ENCODE measurements at places on chromosomes 2 and 18.

DNA sequence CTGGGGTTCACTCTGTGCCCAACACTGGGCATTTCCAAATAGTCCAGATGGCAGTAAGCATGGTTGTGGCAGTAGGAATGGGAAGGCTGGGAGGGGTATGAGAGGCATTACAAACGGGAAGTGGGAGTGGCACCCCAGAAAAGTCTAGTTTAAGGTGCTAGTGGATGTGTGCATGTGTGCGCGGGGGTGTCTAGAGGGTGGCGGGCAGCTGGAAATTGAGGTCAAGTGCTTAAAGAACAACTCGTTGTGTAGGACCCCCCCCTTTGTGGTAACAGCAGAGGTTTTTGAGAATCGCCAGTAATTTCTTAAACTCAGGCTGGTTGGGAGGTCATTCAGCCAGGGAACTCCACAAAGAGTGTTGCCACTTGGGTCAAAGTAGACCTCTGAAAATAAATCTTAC, 69.9 kb downstream of the RHBDD1 start:
- DNase-seq = no peak

DNA sequence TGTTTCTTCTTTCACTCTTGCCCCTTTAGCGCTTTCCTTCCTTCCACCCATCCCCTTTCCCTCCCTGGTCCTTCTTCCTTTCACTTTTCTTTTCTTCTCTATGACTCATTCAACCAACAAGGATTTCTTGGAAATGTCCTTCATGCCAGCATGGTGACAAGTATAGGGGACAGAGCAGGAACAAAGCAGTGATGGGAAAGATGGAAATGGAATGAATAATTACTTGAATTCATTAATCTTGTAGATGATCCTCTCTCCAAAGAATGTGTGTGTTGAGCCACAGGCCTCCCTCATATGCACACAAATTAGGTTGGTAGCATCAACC, 1.5 kb downstream of the VAMP5 start:
- DNase-seq = no peak

GRCh38 chr2:82282111-82282882, 1977.7 kb upstream of the LRRTM1 start:
- DNase-seq = peak; percentile 62

- no peak for DNase-seq
These were observed 16.0 kb downstream of the PDCD1 start for GRCh38 chr2:241842620-241843211.

GRCh38 chr2:188705191-188705590, 269.0 kb upstream of the COL3A1 start:
- DNase-seq = no peak

GRCh38 chr2:45261746-45262145, 252.5 kb upstream of the SIX2 start:
- peak; percentile 44 for DNase-seq

- no peak for DNase-seq
These were observed 135.8 kb downstream of the HDAC4 start for GRCh38 chr2:239264838-239265651.

GRCh38 chr2:200652158-200652557, 66.3 kb downstream of the AOX1 start:
- no peak for DNase-seq

DNA sequence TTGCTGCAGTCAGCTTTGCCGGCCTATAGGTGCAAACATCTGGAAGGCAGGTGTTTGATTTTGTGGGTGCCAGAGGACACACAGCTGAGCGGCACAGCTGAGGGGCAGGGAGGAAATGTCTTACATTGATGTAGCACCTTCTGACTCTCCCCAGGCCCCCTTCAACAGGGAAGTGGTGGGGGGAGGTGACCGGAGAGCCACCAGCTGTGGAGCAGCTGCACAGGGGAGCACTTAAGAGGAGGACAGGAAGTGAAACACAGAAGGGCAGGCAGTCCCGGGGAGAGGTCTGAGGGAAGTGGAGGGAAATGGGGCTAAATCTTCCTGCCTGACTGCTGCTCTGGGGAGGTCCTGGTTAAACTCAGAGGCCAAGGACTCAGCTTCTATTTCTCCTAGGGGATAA, 409.1 kb downstream of the TNS1 start:
- DNase-seq = no peak

- no peak for DNase-seq
These were observed 47.0 kb downstream of the CHRNA1 start for GRCh38 chr2:174717273-174717672.

GRCh38 chr18:76475450-76476194, 19.4 kb downstream of the ZNF516 start:
- DNase-seq = no peak

DNA sequence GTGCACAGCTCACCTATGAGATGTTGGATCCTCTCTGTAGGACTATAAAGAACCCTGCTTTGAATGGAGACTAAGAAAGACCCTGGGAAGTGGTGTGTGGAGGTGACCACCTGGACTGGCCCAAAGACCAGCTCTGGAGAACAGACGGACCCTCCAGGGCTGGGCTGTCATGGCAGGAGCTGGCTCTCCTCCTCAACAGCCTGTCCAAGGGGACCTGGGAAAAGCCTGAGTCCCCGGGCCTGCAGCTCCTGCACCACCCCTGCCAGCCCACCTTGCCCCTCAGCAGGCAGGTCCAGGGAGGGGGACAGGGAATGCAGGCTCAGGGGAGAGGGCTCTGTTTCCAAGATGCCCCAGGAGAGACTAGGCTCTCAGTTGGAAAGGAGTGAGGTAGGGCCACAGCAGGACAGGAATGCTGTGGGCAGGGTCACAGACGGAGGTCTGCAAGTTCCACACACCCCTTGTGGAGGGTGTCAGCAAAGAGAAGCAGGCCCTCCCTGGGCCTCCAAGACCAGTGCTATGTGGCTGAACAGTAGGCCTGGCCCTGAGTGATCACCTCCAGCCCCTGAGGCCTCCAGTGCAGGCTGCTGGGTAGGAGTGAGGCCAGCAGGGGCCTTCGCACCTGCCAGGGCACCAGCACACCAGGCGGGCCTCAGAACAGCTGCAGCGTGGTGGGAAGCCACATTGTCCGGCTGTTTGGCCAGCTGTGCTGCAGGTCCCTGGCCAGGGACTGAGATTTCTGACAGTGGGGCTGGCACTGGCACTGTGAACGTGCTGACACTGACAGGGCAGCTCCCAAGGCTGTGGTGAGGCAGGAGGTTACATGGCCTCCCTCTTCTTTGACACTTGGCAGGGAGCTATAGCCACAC, 86.4 kb upstream of the OTOS start:
- DNase-seq = no peak

DNA sequence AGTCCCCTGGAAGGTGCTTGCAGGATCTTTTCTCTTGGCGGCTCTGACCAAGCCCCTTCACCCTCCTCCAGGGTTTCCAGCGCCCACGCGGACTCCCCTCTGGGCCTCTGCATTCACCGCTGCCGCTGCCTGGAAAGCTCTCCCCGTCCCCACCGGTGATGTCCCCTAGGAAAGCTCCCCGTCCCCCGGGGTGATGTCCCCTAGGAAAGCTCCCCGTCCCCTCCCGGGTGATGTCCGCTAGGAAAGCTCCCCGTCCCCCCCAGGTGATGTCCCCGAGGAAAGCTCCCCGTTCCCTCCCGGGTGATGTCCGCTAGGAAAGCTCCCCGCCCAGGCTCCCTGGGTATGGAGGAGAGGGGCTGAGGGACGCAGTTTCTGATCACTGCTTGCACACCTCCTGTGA, 27.9 kb downstream of the ZAP70 start:
- DNase-seq = no peak

DNA sequence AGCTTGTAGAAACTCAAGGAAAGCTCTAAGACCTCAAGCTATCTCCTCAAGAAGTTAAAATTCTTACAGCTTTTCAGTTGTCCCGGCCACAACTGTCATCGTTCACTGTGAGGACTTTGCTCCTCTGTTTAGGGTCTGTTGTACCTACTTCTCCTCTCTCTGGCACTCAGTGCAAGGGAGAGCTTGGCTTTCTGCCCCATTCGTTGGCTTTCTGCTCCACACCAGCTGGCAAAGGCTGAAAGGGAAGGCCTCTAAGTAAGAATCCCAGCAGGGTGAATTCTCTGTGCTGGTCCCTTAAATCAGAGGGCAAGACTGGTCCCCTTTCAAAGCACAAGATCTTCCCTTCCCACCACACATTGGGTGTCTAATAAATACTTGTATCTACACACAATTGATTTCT, 17.3 kb downstream of the ZBTB7C start:
- DNase-seq = no peak

GRCh38 chr2:85199698-85200097, 66.5 kb downstream of the TCF7L1 start:
- DNase-seq = no peak

DNA sequence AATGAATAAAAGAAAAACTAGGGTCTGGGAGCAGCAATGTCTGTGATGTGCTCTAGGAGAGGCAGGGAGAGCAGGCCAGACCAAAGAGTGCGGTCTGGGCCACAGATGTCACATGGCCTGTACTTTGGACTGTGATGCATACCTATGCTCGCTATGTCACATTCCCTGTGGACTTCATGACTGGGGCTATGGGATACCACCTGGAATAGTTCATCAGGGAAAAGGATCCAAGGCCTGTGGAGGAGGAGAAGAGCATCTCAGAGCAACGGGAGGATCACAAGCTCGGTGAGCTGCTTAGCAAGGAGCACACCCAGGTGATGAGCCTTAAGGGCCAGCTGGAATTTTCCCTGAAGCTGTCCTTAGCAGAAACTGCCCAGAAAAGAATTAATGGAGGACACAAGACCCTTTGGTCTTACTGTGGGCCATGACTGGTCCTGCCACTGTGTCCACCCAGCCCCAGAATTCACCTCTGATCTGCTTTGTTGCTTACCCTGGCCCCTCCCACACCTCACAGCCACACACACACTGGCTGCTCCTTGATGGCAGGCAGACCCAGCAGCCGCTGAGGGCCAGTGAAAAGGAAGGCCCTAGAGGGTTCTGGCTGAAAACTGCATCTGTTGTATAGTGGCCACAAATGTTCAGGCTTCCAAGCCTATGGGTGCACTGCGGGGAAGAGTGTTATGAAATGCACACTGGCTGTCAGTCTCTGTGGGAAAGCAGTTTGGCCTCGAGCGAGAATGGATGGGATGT, 25.3 kb upstream of the GCC2 start:
- DNase-seq = no peak

GRCh38 chr2:174177316-174177890, 70.9 kb downstream of the OLA1 start:
- no peak for DNase-seq

GRCh38 chr2:109131777-109132176, 2.8 kb downstream of the SH3RF3 start:
- no peak for DNase-seq

DNA sequence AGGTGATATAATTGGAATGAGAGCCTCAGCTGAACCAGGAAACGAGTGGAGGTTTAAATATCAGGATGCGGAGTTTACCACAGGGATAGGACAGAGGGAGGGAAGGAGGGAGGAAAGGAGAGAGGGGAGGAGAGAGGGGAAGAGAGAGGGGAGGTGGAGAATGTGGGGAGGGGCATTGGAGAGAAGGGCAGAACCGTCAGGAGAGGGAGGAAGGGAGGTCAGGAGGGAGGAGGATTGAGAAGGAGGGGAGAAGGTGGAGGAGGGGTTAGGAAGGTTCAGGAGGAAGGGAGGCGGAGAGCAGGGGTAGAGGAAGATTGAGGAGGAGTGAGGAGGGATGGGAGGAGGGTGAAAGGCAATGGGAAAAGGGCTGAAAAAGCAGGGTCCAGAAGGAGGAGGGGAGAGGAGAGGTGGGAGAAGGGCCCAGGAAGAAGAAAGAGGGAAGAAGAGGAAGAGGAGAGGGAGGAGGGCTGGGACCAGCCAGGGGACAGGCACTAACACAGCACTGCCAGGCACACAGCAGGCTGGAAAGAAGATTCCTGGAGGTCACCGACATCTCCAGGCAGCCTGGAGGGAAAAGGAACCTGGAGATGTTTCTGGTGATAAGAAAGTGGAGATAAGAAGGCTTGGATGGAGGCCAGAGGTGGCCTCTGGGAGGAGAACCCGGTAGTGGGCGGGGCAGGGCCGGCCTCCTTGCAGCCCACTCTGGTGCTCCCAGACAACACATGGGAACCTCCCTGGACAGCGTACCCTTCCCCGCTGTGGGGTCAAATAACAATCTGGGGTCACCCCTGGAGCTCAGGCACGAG, 176.7 kb upstream of the SMAD2 start:
- DNase-seq = peak; percentile 78

GRCh38 chr2:74001781-74002504, 17.2 kb downstream of the TET3 start:
- no peak for DNase-seq

DNA sequence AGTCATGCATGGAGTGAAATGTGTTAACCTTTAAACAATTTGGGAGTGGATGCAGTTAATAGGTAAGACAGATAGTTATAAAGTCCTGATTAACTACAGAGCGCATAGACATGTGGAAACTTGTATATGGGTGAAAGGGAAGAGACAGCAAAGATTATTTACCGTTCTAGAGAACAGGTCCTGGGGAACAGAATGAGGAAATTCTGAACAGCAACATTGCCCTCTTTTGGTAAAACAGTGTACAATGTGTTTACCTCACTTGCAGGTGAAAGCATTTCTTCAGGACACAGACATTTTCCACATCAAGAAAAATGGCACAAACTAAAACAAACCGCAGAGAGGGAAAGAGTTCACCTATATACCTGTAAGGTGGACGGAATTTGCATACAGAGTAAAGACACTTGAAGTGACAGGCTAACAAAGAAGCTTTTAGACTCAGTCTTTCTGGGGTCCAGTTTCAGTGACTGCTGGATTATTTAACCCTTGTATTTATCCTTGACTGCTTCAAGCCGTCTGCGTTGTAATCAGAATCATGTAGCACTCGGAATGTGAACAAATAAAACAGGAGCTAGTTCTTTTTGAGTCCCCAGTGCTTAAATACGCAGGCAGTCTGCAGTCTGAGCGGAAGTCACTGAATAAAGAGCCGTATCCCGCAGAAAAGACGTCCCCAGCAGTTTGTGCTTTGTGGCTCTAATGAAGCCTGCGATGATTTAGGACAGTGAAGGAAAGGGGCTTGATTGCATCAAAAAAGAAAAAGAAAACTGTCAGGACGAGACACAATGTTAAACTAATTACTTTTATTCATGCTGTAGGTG, 364.8 kb upstream of the GALNT5 start:
- peak; percentile 28 for DNase-seq

DNA sequence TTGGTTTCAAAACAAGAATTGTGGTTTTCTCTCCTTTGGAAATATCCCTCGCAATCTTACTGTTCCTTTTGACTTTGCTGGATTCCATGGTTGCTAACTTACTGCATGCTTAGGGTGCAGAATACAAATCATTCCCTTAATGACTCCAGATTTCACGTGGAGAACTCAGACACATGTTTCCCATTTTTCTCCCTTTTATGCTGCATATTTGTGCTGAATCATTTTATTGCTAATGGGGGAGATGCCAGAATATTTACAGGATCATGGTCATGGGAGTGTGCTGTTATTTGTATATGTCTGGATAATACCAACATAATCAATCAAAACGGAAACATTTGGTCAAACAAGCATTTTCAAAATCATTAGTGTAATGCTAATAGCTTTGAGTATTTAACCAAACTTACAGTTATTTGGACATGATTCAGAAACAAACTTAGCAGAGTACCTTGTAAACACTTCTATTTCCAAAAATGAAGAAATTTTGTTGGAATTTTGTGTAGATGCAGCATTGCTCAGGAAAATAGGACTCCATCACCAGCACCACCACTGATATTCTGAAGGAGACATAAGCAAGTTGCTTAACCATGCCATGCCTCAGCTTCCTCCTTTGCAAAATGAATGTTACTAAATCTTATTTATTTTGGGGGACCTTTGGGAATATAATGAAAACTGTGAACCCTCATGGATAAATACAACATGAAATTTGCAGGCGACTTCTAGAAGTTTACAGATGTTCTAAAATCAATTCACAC, 122.5 kb upstream of the RND3 start:
- no peak for DNase-seq

GRCh38 chr2:132725748-132726147, 55.7 kb upstream of the LYPD1 start:
- DNase-seq = no peak

Measured in ELF-1 (cell line).